ENCODE measurements at places on chromosomes 12 and 14. TPM values are rescaled to one million over a fixed set of nuclear protein-coding genes. Genes with fewer than 3 reads are reported as not detected.

- no peaks in the 10 kb centered on the region for H3K4me1 ChIP-seq
- DNase-seq, result no peak
- H3K36me3 ChIP-seq, result no peaks in the 10 kb centered on the region
- H3K4me3 ChIP-seq, result no peak overlapping the region
These were observed 384.0 kb upstream of the FOXG1 start for GRCh38 chr14:28382444-28383190.

GRCh38 chr14:61719344-61720293 is 24.3 kb downstream of the HIF1A start:
- no peak overlapping the region for H3K4me3 ChIP-seq
- H3K27ac ChIP-seq, result no peak overlapping the region
- peaks cover 45% of the 10 kb centered on the region for H3K4me1 ChIP-seq
- no peak for DNase-seq
- H3K36me3 ChIP-seq, result peaks cover 10% of the 10 kb centered on the region

Gene HPD
- total RNA-seq, result 1.2 TPM

Gene INSM2
- total RNA-seq, result not detected

Gene BHLHE41
- 7.5 TPM for total RNA-seq
